Anterior cingulate cortex (tissue), 58 donors: ENCODE measurements at places on chromosomes 6 and 20.

DNA sequence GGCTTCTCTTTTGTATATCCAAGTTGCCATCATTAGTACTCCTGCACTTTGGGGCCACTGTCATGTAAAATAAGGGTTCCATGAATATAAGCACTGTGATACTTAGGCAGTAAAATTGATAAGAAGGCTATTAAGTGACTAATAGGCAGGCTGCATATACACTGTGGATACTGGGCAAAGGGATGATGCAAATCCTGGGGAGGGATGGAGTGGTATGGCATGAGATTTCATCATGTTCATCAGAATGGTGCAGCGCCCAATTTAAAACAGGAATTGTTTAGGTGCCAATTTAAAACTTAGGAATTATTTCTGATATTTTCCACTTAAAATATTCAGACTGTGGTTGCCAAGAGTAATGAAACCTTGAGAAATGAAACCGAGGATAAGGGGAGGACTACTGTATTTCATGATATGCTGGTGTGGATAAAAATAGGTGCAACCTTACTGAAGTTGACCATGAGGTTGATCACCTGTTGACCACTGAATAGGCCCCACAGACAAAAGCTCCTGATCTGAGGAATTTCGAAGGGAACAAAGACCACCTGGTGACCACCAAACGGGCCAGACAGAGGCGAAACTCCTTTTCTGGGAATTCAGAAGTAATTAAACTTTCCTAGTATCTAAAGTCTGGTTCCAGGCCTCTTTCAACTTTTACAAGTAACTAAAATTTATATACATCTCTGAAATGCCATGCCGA is 4.9 kb upstream of the TRIM39 start:
- DNase-seq, result no peak

- no peak for DNase-seq
These were observed 95.5 kb upstream of the PTPRT start for GRCh38 chr20:43285170-43285569.

DNA sequence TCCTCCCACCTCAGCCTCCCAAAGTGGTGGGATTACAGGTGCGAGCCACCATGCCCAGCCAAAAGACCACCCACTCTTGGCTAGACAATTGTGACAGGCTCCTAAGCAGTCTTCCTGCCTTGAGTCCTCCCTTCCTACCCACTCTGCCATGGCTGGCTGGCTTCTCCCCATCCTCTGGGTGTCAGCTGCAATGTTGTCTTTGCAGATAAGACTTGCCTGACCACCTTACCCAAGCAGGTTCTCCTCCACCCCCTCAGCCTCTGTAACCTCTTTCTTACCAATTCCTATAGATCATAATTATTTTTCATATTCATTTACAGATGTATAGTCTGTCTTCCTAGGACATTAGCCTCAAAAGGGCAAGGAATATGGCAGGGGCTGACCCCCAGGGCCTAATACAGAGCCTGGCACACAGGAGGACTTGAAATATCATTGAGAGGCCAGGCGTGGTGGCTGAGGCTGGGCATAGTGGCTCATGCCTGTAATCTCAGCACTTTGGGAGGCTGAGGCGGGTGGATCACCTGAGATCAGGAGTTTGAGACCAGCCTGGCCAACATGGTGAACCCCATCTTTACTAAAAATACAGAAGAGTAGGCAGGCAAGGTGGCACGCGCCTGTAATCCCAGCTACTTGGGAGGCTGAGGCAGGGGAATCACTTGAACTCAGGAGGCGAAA is 28.7 kb upstream of the SPAG4 start:
- DNase-seq, result no peak

- no peak for DNase-seq
These were observed 232.0 kb upstream of the TAB2 start for GRCh38 chr6:149085557-149085938.

DNA sequence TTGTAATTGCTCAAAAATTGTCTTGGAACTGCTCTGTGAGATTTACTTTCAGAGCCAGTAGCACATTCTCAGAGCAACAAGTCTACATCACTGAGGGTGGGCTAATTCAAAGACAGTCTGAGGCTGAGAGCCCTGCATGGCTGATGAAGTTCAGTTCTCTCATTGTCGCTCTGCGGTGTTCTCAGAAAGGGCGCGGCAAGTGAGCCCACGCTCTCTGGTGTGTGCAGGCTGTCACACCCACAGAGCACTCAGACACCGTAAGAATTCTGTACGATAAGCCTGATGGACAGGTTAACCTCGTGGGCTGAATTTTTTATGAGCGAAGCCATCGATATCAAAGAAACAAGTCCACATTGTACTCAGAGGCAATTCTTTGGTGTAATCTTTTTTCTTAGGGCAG is 557.8 kb downstream of the HACE1 start:
- no peak for DNase-seq

- DNase-seq, result no peak
These were observed 34.8 kb downstream of the TOP1 start for GRCh38 chr20:41063442-41063841.

DNA sequence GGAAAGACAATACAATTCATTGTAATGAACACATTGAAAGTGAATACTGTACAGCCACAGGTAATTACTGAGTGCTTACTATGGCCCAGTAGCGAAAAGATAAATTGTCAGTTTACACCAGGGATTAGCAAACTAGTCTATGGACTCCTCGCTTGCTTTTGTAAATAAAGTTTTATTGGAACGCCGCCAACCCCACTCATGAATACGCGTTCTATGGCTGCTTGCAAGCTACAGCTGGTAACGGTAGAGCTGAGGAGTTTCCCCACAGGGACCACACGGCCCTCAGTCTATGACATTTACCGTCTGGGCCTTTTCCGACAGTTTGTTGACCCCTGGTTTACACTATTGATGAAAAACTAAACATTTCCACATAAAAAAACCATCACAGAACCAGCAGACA is 24.2 kb downstream of the LAMA5 start:
- no peak for DNase-seq

- peak; percentile 25 for DNase-seq
These were observed 155.6 kb upstream of the SNX9 start for GRCh38 chr6:157667211-157668008.

- DNase-seq, result no peak
These were observed 75.7 kb upstream of the PTCHD4 start for GRCh38 chr6:48186746-48187145.

DNA sequence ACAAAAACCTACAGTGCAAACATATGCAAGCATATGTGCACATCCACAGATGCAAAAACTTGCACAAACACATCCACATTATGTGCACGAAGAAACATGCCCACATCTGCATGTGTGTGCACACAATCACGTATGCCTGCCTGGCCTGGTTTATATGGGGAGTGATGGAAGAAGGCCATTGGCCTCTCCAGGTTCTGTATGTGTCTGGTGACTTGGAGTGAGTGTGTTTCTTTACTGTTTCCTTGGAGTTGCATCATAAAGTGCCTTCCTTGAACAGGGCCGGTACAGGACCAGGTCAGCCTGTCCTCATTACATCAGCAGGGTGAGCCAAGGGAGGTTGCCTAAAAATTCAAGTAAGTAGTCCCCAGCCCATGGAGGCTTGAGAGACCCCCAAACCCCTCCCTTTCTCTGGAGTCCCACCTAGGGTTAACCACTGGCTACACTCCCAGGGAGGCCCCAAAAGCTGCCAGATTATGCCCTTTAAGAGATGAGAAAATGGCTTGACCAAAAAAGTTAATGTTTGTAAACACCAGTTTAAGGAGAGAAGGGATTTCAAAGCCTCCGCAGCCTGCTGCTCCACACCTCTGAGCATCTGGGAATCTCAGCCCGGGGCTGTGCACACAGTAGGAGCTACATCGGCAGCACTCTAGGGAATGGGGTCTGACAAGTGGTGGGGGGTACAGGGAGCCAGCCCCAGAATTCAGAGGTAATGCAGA is 140.8 kb downstream of the VEGFA start:
- no peak for DNase-seq
